Activated T-cell treated with anti-CD3 and anti-CD28 coated beads, Interleukin-2, amount 50 U/mL, for 72 hours (primary cell): ENCODE measurements at places on chromosomes 6 and 20.

- H3K4me3 ChIP-seq = peak overlapping the region; percentile 100
- DNase-seq = no peak
- peak overlapping the region; percentile 95 for H3K27ac ChIP-seq
- no peaks in the 10 kb centered on the region for H3K27me3 ChIP-seq
- peaks cover 10% of the 10 kb centered on the region for H3K36me3 ChIP-seq
These were observed 837 bp upstream of the OSER1 start for GRCh38 chr20:44211177-44212039.

GRCh38 chr20:10553326-10553984 lies 118.3 kb downstream of the SLX4IP start:
- peaks cover 40% of the 10 kb centered on the region for H3K4me1 ChIP-seq
- peak; percentile 50 for DNase-seq
- no peak overlapping the region for H3K4me3 ChIP-seq
- H3K27me3 ChIP-seq = no peaks in the 10 kb centered on the region

DNA sequence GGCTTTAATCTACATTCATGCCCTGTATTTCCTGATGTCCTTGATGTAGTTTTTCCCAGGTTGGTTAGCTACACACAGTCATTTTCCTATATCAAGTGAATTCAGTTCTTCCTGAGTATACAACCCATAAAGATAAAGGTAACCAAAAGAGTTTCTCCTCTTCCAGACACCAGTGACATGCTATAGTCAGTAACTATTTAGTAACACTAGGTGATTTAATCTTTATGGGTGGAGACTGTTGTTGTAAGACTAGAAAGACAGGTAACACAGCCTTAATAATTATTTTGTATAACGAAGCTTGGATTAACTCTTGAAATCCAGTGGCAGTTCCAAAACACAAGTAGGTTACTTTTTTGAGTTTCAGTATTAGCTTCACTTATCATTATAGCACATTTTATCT lies 17.6 kb downstream of the MCUR1 start:
- DNase-seq = no peak
- H3K4me1 ChIP-seq = peaks cover 21% of the 10 kb centered on the region
- no peak overlapping the region for H3K4me3 ChIP-seq
- peaks cover 3% of the 10 kb centered on the region for H3K36me3 ChIP-seq
- H3K27me3 ChIP-seq = no peaks in the 10 kb centered on the region

GRCh38 chr6:3175715-3176402 lies 18.5 kb upstream of the TUBB2A start:
- H3K27ac ChIP-seq = no peak overlapping the region
- peaks cover 8% of the 10 kb centered on the region for H3K27me3 ChIP-seq
- H3K4me1 ChIP-seq = peaks cover 7% of the 10 kb centered on the region
- no peak overlapping the region for H3K4me3 ChIP-seq
- no peaks in the 10 kb centered on the region for H3K36me3 ChIP-seq
- no peak for DNase-seq

DNA sequence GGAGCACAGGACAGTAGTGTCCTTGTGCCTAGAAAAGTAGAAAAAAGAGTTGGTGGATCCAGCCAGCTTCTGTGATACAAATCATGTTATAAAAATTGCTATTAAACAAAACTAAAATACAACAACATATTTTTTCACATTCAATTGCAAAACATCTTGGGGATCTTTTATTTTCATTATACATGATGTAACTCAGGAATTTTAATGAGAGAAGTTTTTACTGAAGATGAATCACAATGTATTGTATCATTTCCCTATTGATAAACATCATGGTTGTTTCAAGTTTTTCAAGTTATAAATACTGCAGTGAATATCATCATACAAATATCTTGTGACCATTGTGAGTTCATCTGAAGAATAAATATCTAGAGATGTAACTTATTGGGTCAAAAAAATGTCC lies 608.0 kb downstream of the PHF3 start:
- H3K27me3 ChIP-seq = no peaks in the 10 kb centered on the region
- H3K27ac ChIP-seq = no peak overlapping the region
- no peak for DNase-seq

DNA sequence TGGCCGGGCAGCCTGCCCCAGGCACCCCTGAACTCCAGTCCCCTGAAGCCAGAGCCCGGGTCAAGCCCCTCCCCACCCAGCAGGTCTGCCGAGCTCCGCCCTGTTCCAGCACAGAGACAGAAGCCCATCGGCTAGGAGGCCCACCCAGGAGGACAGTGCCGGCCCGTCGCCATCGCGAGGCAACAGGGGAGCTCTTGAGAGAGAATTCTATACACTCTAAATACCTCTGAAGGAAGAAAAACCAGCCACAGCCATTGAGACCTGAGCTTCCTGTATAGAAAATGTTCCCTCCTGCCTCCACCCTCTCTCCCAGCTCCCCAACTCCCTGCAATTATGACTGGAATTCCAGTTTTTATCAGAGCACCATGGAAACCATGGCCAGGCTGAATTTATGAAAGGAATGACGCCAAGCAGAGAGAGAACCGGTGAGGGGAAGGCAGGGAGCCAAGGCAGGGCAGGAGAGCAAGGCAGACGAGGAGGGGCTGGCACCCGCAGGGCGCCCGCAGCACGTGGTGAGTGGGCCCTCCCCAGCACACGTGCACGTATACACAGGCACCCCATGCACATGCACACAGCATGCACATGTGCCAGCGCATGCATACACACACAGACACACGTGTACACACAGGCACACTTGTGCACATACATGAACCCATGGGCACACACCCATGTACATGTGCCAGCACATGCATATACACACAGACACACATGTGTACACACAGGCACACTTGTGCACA lies 27.6 kb upstream of the MRGBP start:
- no peak overlapping the region for H3K27ac ChIP-seq
- no peak overlapping the region for H3K4me3 ChIP-seq
- H3K27me3 ChIP-seq = no peaks in the 10 kb centered on the region
- H3K4me1 ChIP-seq = peaks cover 8% of the 10 kb centered on the region

DNA sequence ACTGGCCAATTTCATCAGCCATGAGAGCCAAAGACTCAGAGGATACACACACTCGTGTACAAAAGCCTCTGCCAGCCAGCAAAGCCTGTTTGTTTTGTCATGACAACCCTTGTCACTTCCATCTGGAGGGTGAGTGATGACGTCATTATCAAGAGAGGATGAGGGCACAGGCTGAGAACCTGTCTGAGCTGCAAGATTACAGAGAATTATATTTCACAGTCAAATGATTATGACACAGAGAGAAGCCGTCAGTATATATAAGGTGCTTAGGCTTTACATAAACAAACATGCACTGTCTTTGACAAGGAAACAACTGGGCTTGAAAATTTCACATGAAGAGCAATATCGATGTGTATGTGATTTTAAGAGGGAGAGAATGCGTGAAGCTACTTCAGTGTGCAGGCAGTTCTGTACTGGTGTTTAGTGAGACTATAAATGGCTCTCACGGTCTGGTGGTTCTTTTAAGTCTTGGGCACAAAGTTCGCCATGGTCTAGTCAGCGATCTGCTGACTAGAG lies 36.5 kb upstream of the BCLAF1 start:
- no peak overlapping the region for H3K27ac ChIP-seq
- H3K4me3 ChIP-seq = no peak overlapping the region
- H3K36me3 ChIP-seq = no peaks in the 10 kb centered on the region
- no peaks in the 10 kb centered on the region for H3K27me3 ChIP-seq
- H3K4me1 ChIP-seq = no peaks in the 10 kb centered on the region

DNA sequence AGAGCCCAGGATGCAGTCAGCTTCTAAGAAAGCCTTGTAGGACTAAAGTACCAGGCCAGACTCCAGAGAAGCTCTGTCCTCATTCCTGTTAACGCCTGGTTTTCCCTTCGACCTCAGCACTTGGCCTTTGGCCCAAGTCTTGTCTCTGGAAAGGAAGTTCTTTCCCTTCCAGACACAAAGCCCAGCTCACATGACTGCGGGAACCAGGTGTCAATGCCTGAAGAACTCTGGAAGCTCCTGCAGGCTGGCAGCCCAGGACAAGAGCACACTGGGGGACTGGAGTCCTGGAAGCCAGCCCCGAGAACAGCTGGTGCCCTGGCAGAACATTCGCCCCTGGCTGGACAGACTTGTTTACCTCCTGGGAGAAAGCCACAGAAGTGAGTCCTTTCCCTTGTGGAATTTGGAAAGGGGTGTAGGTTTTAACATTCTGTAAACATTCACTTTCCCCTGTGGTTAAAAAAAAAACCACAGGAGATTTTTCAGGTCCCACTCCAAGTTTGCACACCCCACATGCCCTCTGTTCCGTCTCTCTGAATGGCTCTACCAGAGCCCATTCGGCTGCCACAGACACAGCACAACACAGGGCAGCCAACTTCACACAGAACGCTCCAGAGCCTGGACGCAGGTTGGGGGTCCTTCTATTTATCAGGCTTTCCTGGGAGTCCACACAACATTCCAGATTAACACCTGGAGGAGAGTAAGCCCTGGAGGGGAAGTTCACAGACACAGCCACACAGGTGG lies 18.1 kb downstream of the ACSS1 start:
- H3K36me3 ChIP-seq = no peaks in the 10 kb centered on the region
- no peaks in the 10 kb centered on the region for H3K27me3 ChIP-seq
- H3K4me1 ChIP-seq = peaks cover 43% of the 10 kb centered on the region
- no peak overlapping the region for H3K27ac ChIP-seq
- no peak for DNase-seq
- no peak overlapping the region for H3K4me3 ChIP-seq

GRCh38 chr6:130269969-130270635 lies 47.4 kb upstream of the SAMD3 start:
- H3K27ac ChIP-seq = no peak overlapping the region
- H3K36me3 ChIP-seq = peaks cover 9% of the 10 kb centered on the region
- no peak overlapping the region for H3K4me3 ChIP-seq
- no peaks in the 10 kb centered on the region for H3K4me1 ChIP-seq
- H3K27me3 ChIP-seq = no peaks in the 10 kb centered on the region

GRCh38 chr20:1825938-1826445 lies 69.2 kb upstream of the SIRPA start:
- peaks cover 12% of the 10 kb centered on the region for H3K27me3 ChIP-seq
- peaks cover 13% of the 10 kb centered on the region for H3K36me3 ChIP-seq
- no peak overlapping the region for H3K27ac ChIP-seq
- no peaks in the 10 kb centered on the region for H3K4me1 ChIP-seq
- H3K4me3 ChIP-seq = no peak overlapping the region

DNA sequence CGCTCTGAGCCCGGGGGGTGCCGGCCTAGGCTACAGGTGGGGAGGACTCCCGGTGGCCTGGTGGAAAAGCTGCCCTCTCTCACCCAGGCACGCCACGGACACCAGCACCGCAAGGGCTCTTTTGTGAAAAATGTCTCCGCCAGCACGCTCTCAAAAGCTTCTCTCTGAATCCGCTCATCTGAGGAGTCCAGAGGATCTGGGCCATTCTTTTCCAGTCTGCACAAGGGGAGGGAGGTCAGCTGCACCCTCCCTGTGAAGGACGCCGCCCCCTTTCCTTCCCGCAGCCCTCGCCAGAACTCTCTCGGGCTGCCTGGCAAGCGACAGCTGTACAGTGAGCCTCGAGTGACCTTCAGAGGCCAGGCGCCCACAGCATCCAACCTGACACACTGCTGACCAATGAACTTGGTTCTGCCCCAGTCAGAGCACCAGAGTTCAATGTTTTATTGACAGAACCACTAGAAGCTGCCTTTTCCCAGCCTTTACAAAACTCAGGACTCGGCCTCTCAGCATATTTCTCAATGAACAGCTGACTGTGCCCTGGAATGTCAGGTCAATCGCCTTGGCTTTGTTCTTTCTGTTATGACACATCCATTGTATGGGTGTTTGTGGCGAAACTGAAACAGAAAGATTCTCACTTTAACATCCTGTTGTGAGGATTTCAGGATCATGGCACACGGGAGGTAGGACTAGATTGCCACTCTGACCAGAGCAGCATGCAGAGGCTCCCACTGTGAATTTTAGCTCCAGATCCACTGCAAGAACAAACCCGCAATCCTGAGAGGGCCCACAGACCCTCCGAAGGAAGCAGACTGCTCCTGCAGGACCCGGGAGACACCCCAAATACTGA lies 26.7 kb downstream of the SERPINB9 start:
- H3K27me3 ChIP-seq = no peaks in the 10 kb centered on the region
- peaks cover 7% of the 10 kb centered on the region for H3K36me3 ChIP-seq
- H3K27ac ChIP-seq = peak overlapping the region; percentile 93
- H3K4me3 ChIP-seq = peak overlapping the region; percentile 94
- peaks cover 86% of the 10 kb centered on the region for H3K4me1 ChIP-seq

DNA sequence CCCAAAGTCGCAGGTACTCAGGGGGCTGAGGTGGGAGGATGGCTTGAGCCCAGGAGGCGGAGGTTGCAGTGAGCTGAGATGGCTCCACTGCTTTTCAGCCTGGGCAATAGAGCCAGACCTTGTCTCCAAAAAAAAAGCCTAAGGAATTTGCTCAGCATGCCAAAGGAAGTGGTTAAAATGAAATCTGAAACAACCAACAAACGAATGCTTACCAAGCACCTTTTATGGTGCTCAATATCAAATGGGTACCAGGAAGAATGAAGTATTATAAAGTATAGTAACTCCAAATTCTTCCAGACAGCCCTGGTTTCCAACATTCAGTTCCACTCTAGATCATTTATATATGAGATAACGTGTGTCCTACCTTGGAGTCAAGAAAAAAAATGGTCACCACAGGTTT lies 14.0 kb downstream of the GMDS start:
- no peak overlapping the region for H3K27ac ChIP-seq
- peaks cover 40% of the 10 kb centered on the region for H3K4me1 ChIP-seq
- no peaks in the 10 kb centered on the region for H3K36me3 ChIP-seq
- DNase-seq = no peak

- H3K27ac ChIP-seq = no peak overlapping the region
- no peak overlapping the region for H3K4me3 ChIP-seq
- peaks cover 23% of the 10 kb centered on the region for H3K4me1 ChIP-seq
- H3K36me3 ChIP-seq = no peaks in the 10 kb centered on the region
These were observed 46.2 kb downstream of the ISM1 start for GRCh38 chr20:13267231-13267630.

- H3K4me1 ChIP-seq = peaks cover 21% of the 10 kb centered on the region
- H3K27me3 ChIP-seq = no peaks in the 10 kb centered on the region
- no peak for DNase-seq
These were observed 27.3 kb upstream of the HFE start for GRCh38 chr6:26059941-26060340.

- H3K27ac ChIP-seq = no peak overlapping the region
- H3K4me3 ChIP-seq = no peak overlapping the region
- H3K4me1 ChIP-seq = no peaks in the 10 kb centered on the region
- no peak for DNase-seq
These were observed 40.0 kb upstream of the NRN1 start for GRCh38 chr6:6046716-6047115.

DNA sequence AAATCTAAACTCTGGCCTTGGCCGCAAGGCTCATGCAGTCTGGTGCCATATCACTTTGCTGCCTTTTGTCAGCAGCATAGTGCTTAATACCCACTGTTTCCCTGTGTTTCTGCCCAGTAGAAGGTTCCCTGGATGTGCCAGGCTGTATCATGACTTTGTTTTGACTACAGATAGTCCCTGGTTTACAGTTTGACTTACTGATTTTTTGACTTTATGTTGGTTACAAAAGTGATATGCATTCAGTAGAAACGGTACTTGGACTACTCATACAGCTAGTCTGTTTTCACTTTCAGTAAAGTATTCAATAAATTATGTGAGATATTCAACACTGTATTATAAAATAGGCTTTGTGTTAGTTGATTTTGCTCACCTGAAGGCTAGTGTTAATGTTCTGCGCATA lies 19.0 kb downstream of the RALY start:
- H3K36me3 ChIP-seq = no peaks in the 10 kb centered on the region
- H3K4me3 ChIP-seq = peak overlapping the region; percentile 29
- no peaks in the 10 kb centered on the region for H3K27me3 ChIP-seq
- H3K4me1 ChIP-seq = peaks cover 85% of the 10 kb centered on the region
- no peak for DNase-seq

- no peak for DNase-seq
- no peaks in the 10 kb centered on the region for H3K4me1 ChIP-seq
- H3K36me3 ChIP-seq = no peaks in the 10 kb centered on the region
- H3K27me3 ChIP-seq = no peaks in the 10 kb centered on the region
- no peak overlapping the region for H3K27ac ChIP-seq
- no peak overlapping the region for H3K4me3 ChIP-seq
These were observed 386.0 kb downstream of the SMOC2 start for GRCh38 chr6:168826726-168827585.
